Neural progenitor cell (in vitro differentiated cells): ENCODE measurements at places on chromosomes 6 and 20. TPM values are rescaled to one million over a fixed set of nuclear protein-coding genes. Genes with fewer than 3 reads are reported as not detected.

The LY6G5C gene
- total RNA-seq = 0.09 TPM in 1 of 2 replicates, not detected in the other

The TMEM74B gene
- total RNA-seq = 2.5 and 4.2 TPM in 2 replicates

The SLC35D3 gene
- total RNA-seq = 0.58 TPM in 1 of 2 replicates, not detected in the other

The TSPO2 gene
- not detected in 2 replicates for total RNA-seq

GRCh38 chr6:3718407-3718806 is 33.1 kb downstream of the PXDC1 start:
- no peak for DNase-seq
- no peaks in the 10 kb centered on the region for H3K27me3 ChIP-seq
- H3K36me3 ChIP-seq = no peaks in the 10 kb centered on the region
- no peak overlapping the region for H3K4me3 ChIP-seq

DNA sequence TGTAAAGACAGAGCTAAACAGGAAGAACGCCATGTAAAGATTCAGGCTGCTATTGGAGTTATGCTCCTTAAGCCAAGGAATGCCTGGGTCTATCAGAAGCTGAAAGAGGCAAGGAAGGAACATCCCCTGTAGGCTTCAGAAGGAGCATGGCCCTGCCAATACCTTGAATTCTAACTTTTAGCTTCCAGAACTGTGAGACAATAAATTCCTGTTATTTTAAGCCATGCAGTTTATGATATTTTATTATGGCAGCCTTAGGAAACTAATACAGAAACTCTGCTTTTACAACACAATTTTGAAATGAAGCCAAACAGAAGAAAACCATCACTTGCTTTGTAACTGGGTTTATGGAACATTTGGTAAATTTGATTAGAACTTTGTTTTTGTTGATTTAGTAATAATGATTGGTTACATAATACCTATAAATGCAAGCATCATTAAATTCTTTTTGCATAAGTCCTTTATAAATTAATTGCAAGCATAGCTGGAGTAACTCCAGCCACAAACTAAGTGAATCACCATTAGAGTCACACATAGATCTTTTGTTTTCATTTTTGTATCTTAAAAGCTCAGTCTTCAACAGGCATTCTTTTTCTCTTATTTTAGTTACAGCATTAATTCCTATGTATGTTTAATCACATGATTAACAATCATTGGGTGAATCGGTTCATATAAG is 33.5 kb upstream of the TSPYL1 start:
- no peaks in the 10 kb centered on the region for H3K27me3 ChIP-seq
- no peak for DNase-seq
- H3K4me3 ChIP-seq = no peak overlapping the region
- H3K27ac ChIP-seq = no peak overlapping the region

The TGM2 gene
- 0.22 and 0.28 TPM in 2 replicates for total RNA-seq

DNA sequence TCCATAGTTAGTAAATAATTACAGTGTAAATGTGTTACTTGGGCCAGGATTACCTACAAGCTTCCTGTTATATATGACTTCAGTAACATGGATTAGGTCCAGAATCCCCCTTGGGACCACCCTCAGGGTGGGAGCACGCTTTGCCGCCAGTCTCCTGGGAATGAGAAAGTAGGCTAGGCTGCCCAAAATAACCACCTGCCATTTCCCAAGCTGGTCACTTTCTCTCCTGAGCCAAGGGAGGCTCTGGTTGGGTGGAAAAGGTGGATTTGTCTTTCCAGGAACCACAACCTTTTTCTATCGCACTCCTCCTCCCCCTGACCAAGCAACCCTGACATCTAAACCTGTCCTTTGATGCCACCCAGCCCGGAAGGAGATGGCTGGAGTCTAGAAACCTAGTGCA is 9.6 kb upstream of the RIMS4 start:
- no peak overlapping the region for H3K27ac ChIP-seq
- no peaks in the 10 kb centered on the region for H3K36me3 ChIP-seq
- no peak overlapping the region for H3K4me3 ChIP-seq
- no peaks in the 10 kb centered on the region for H3K4me1 ChIP-seq
- DNase-seq = no peak
- H3K27me3 ChIP-seq = no peaks in the 10 kb centered on the region

GRCh38 chr6:106642476-106642875 is 13.1 kb downstream of the QRSL1 start:
- no peak overlapping the region for H3K4me3 ChIP-seq
- no peak for DNase-seq
- H3K4me1 ChIP-seq = no peaks in the 10 kb centered on the region
- no peaks in the 10 kb centered on the region for H3K27me3 ChIP-seq
- no peak overlapping the region for H3K27ac ChIP-seq
- no peaks in the 10 kb centered on the region for H3K36me3 ChIP-seq

DNA sequence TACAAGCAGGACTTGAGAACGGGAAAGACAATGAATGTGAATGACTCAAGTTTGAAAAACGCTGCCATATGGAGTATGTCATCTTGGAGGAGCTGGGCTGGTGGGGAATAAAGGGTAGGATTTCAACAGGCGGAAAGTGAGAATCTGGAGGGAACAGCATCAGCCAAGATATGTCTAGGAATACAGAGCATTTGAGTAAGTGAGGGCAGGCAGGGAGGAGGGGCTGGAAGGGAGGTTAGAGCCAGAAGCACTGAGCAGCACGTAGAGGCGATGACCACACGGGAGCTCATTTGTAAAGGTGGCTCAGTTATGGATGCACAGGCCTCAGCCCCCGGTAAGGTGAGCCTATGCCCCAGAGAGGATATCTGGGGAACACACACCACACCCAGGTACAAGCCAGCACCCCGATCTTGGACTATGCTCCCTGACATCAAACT is 115.1 kb downstream of the ZMYND8 start:
- no peak overlapping the region for H3K4me3 ChIP-seq
- H3K4me1 ChIP-seq = no peaks in the 10 kb centered on the region
- DNase-seq = no peak
- H3K27ac ChIP-seq = no peak overlapping the region
- no peaks in the 10 kb centered on the region for H3K27me3 ChIP-seq
- H3K36me3 ChIP-seq = peaks cover 11% of the 10 kb centered on the region
